ENCODE measurements at places on chromosomes 7 and 10.

- no peak for DNase-seq
Observed at GRCh38 chr10:86657396-86658011, 3.2 kb downstream of the OPN4 start.

GRCh38 chr7:121623130-121623872 is 227.2 kb upstream of the FAM3C start:
- DNase-seq: no peak

GRCh38 chr7:69436946-69437345 is 161.3 kb upstream of the AUTS2 start:
- DNase-seq: no peak

GRCh38 chr7:92969061-92969460 is 132.7 kb upstream of the CDK6 start:
- no peak for DNase-seq

GRCh38 chr7:119929891-119930290 is 343.1 kb upstream of the KCND2 start:
- no peak for DNase-seq

DNA sequence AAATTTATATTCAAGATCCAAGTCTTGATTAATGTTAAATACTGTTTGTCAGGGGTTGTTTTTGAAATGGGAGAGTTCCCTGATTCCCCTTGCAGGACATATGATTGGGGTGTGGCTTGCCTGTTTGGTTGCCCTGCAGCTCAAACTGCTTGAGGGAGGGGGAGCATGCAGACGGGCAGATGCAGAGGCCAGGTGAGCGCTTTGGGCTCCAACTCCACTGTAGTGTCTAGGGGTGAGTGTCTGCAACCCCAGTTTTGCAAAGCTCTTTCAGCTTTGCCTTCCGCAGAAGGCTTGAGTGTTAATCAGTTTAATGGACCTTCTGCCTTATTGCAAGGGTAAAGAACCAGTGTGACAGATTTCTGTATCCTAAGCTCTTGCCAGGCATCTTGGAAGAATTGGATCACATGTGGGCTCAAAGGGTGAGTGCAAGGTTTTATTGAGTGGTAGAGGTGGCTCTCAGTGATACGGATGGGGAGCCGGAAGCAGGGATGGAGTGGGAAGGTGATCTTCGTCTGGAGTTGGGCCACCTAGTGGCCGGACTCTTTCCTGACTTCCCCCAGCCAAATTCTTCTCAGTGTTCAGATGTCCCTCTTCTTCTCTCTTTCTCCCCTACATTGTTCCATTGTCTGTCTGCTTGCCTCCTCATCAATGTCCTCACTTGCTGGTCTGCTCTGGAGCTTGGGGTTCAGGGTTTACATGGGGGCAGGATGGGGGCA is 479.7 kb downstream of the ATRNL1 start:
- DNase-seq: no peak

- no peak for DNase-seq
Observed at GRCh38 chr10:118430190-118430589, 88.1 kb upstream of the FAM204A start.

DNA sequence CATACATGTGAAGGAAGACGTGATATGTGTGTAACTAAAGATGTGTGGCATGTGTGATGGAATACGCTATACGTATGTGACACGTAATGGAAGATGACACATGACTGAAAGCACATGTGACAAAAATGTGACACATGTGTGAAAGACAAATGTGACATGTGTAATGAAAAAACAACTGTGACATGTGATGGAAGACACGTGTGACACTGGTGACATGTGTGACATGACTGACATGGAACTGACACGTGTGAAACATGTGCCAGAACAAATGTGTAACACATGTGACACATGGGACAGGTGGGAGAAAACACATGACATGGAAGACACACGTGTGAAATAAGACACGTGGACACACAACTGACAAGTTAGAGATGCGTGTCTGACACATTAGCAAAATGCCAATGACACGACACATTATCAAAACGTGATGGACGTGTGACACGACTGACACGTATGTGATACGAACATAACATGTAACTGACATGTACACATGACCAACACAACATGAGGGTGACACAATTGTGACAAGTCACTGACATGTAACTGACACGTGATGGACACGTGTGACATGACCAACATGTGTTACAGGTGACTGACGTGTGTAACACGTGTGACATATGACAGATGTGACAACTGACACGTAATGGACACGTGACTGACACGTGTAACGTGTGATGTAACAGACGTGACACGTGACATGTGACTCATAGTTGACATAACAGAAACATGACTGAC is 24.4 kb downstream of the CRPPA start:
- DNase-seq: no peak

GRCh38 chr10:97404044-97404443 is 2.9 kb upstream of the RRP12 start:
- DNase-seq: no peak

- DNase-seq: no peak
Observed at GRCh38 chr7:73985737-73986141, 42.2 kb upstream of the ELN start.

DNA sequence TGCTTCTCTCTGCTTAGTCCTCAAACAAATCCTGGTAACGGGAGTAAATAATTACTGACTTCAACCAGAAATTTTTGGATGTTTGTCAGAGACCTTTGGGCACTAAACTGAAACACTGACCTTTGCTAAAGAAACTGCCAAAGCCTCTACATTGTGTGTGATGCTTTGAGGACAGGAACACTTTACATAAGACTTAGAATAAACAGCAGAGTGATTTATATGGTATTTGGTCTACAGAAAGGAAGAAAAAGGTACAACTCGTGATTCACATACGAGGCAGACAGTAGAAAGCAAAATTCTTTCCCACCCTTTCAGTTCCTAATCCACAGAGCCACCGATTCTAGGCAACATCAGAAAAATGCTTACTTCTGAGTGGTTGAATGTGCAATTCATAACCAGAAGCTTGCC is 59.8 kb downstream of the SLC16A12 start:
- DNase-seq: no peak

DNA sequence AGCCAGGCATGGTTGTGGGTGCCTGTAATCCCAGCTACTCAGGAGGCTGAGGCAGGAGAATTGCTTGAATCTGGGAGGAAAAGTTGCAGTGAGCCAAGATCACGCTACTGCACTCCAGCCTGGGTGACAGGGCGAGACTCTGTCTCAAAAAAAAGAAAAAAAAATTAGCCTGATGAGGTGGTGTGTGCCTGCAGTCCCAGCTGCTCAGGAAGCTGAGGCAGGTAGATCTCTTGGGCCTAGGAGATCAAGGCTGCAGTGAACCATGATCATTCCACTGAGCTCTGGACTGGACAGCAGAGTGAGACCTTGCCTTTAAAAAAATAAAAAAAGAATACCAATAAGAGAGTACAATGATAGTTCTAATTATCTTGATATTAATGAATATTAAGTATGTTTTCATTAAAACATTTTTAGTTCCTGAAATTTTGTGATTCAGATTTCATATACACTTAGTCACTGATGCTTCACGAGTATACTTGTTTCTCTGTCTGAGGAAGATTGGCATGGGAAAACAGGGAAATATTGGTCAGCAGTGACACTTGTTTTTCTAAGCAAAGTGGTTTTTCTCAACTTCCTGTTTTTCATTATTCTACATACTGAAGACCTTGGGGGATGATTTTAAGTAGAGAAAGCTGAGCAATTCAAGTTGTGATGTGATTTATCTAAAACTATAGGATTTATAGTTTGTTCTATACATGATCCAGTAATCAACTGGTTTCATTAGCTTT is 76.8 kb downstream of the ADK start:
- DNase-seq: no peak

DNA sequence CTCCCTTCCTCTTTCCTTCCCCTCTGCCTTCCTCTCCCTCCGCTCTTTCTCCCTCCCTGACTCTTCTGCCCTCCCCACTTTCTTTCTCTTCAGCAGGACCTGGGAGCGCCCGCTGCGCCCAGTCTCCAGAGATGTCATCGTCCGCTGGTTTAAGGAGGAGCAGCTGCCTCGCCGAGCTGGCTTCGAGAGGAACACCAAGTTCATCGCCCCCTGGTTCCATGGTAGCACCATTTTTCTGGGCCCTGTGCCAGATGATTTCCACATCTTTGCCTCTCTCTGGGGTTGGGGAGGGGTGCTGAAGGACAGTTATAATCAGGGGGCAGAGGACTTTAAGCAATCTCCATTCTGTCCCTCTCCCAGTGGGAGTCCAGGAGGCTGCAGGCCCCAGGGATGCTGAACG is 71.6 kb downstream of the SH2D4B start:
- DNase-seq: peak; percentile 15

GRCh38 chr10:131149111-131149510 is 162.4 kb downstream of the TCERG1L start:
- no peak for DNase-seq

- no peak for DNase-seq
Observed at GRCh38 chr10:113347508-113347907, 205.3 kb upstream of the HABP2 start.
